ENCODE measurements at places on chromosomes 7 and 10.

- no peaks in the 10 kb centered on the region for H3K4me1 ChIP-seq
- H3K4me3 ChIP-seq: no peak overlapping the region
- H3K27ac ChIP-seq: no peak overlapping the region
- no peaks in the 10 kb centered on the region for H3K36me3 ChIP-seq
These were observed 35.6 kb upstream of the OTUD1 start for GRCh38 chr10:23403278-23403677.

DNA sequence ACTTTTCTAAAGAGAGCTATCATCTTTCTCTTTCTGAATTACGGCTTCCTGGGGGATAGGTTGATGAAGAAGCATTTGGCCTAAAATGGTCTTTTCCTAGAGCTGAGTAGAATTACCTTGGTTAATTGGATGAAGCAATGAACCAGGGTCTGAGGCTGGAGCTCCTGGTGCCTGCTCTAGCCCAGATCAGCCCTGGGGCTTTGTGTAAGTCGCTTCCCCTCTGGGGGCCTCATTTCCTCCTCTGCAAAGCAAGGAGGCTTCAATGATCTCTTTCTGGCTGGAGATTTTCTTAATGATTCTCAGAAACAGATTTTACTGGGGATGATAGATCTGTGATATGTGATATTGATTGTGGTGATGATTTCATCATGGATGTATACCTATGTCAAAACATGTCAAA lies 3.5 kb upstream of the CPA2 start:
- peaks cover 6% of the 10 kb centered on the region for H3K36me3 ChIP-seq
- DNase-seq: no peak

GRCh38 chr10:66234872-66235271 lies 691.0 kb upstream of the LRRTM3 start:
- no peak overlapping the region for H3K4me3 ChIP-seq
- DNase-seq: no peak
- H3K4me1 ChIP-seq: peaks cover 2% of the 10 kb centered on the region
- no peaks in the 10 kb centered on the region for H3K27me3 ChIP-seq

- H3K27me3 ChIP-seq: no peaks in the 10 kb centered on the region
- H3K27ac ChIP-seq: no peak overlapping the region
- no peak overlapping the region for H3K4me3 ChIP-seq
- no peak for DNase-seq
These were observed 336.4 kb upstream of the HGF start for GRCh38 chr7:82106201-82106600.

Data from mesothelial cell of epicardium (in vitro differentiated cells).